T-cell (primary cell): ENCODE measurements at places on chromosomes 6 and 20.

GRCh38 chr6:24822696-24823095 is 24.0 kb upstream of the ARMH2 start:
- DNase-seq = no peak

- no peak for DNase-seq
Observed at GRCh38 chr6:159758031-159759001, 3.5 kb upstream of the ACAT2 start.

DNA sequence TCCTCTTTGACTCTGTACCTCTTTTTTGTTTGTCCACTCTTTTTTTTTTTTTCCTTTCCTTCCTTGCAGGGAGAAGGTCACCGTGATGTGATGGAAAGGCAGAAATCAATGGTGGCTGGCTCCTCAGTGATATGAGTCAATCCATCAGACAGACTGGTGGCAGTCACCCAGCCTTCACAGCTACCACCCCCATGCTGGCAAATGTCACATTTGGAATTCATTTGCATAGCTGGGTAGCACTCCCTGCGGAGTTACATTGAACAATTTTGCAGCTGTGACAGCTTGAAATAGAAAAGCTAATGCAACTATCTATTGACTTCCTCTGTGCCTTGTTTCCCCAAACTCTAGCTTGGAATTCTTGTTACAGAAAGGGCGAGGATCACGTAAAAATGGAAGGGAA is 668.4 kb downstream of the C6orf118 start:
- no peak for DNase-seq

- no peak for DNase-seq
Observed at GRCh38 chr6:125014661-125014957, 52.4 kb downstream of the RNF217 start.

DNA sequence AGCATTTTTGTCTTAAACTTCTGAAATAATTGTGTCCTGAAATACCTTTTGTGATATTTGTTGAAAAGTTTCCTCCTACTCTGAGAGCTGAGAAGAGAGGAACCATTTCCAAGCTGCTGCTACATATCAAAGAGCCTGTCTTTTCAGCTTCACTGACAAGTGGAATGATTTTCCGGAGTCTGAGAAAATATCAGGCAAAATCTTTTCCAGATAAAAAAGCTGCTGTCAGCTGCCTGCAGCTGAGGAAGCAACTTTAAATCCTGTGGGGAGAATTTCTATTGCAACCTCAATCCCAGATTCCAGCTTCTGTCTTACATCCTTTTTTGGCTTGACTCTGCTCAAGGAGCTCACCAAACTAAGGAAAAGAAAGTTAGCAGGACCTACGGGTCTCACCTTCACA is 904.3 kb downstream of the PHF3 start:
- no peak for DNase-seq

GRCh38 chr6:113732384-113732966 is 124.7 kb upstream of the MARCKS start:
- DNase-seq = no peak

- no peak for DNase-seq
Observed at GRCh38 chr6:14932485-14933182, 313.2 kb upstream of the JARID2 start.

- DNase-seq = no peak
Observed at GRCh38 chr20:19888269-19888671, 128.9 kb upstream of the NAA20 start.

DNA sequence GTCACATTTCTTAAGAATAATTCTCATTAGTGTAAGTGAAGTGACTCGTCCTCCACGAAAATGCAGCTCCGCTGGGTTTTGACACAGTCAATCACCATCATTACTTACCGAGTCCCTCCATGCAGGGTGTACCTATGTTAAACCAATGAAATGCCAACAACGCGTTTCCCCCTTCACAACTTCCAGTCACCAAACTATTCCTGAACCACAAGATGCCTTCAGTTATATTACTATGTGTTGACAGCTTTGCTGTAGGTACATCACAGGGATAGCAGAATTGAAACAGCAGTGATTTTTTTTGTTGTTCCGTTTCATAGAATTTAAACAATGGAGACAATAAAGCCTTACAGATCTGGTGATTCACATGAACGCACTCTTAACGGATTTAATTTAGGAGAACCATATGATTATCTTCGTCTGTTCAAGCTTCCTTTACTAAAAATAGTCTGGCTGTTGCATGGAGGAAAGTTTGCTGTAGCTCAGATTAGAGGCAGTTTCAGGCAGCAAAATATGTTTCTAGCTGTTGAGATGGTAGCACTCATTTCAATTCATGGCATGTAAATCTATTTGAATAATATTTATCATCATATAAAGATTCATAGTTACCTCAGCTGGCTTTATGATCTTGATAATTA is 652.8 kb downstream of the PRKN start:
- DNase-seq = no peak

- DNase-seq = no peak
Observed at GRCh38 chr6:168081858-168082546, 3.0 kb upstream of the FRMD1 start.

DNA sequence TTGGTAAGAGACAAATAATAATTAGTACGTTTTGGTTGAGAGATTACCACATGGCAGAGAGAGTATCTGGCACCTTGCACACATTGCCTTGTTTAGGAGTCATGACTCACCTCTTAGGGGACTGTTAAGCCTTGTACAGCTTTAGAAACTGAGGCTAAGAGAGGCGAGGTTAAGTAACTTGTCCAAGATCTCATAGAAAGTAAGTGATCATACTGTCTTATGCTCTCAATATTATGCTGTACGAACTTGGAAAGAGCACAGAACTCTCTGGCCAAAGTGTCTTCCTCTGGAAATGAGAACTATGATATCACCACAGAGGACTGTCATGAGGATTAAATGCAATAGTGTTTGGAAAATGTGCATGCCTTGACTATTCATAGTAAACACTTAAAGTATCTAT is 249.0 kb downstream of the UTRN start:
- DNase-seq = no peak

- no peak for DNase-seq
Observed at GRCh38 chr6:95578106-95578410, 723 bp downstream of the MANEA start.

DNA sequence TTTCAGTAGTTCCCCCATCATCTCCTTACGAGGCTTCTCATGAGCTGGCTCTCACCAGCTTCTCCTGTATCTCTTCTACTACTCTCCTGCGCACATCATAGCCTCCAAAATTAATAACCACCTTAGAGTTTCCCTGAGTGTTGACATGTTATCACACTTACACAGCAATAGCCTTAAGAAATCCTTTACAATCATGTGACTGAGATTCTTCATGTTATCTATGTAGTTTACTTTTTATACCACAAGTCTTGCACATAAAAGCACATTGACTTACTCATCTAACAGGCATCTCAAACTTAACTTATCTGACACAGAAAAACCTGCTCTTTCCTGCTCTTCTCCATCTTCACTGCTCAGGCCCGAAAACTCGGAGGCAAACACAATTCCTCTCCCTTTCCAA is 103.7 kb upstream of the TAB2 start:
- DNase-seq = no peak

GRCh38 chr6:99348288-99349170 is 945 bp downstream of the FAXC start:
- DNase-seq = no peak

DNA sequence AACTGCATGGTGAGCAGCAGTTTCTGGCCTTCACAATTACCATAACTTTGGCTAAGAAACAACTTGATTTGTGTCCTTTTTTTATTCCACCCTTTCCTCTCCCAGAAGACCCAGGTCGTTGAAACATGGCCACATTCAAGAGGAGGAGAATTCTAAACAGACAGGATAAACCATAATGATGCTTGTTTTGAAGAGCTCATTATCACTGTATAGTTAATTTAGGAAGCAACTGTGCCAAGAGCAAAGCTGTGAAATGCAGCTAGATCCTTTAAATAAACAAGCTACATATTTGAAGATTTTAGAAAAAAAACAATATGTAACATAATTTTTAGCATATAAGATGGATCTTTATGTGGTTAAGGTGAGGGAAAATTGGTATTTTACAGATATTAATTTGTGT is 104.5 kb downstream of the KLHL32 start:
- DNase-seq = no peak

DNA sequence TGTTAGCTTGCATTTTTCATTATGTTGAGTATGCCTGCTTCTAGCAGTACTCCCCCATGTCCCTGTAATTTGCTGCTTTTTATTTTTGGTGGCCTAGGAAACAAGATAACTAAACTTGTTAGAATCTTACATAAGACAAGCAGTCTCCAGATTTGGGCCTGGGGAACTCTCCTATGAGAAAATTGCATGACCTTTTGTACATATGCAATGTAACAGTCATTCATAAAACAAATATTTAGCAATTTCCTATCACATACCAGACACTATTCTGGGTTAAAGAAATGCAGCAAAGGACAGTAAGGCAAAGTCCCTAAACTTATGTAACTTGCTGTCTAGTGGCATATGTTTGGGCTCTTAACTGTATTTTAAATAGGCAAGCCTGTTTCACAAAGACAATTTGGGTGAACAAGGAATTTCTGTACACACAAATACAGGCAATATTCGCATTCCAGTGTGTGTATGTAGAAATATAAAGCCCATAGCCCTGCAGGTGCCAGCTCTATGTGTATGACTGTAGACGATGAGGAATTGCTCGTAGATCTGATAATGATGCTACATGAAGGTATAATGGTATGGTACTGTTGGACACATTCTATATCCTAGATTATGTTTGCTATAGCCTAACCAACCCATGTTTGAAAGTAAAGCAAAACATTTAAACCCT is 305.2 kb upstream of the CITED2 start:
- no peak for DNase-seq

DNA sequence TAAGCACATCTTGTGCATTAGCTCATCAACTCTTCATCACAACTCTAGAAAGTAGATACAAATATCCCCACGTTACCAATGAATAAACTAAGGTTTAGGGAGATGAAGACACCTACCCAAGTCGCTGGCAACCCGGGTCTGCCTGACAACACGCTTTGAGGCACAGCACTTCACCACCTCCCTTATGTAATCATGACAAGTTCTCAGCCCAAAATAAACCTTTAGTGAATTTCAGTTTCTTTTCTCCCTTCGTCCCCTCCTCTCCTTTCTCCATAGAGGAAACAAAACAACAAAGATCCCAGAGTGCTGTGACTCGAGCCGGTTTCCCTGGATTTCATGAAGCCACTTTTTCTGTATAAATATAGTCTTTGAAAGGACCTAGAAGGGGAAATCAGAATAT is 105.4 kb downstream of the MAFB start:
- DNase-seq = no peak

DNA sequence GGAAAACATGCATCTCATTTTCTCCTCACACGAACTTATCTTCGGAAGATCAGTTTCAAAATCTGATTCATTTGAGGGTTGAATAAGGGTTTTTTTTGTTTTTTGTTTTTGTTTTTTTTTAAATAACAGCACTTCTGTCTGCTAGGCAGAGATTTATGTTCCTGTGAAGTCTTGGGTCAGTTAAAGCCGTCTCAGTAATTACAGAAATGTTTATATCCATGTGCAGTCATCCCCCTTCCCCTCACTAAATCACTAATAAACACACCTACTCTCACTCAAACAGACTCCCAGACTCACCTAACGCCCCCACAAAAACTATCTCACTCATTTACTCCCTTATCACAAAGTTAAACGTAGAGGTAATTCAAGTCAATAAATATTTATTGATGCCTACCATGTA is 214.2 kb upstream of the SUPT3H start:
- DNase-seq = no peak

- DNase-seq = no peak
Observed at GRCh38 chr20:13683833-13684232, 45.1 kb upstream of the TASP1 start.

GRCh38 chr6:44192428-44193041 is 24.2 kb upstream of the MYMX start:
- no peak for DNase-seq

DNA sequence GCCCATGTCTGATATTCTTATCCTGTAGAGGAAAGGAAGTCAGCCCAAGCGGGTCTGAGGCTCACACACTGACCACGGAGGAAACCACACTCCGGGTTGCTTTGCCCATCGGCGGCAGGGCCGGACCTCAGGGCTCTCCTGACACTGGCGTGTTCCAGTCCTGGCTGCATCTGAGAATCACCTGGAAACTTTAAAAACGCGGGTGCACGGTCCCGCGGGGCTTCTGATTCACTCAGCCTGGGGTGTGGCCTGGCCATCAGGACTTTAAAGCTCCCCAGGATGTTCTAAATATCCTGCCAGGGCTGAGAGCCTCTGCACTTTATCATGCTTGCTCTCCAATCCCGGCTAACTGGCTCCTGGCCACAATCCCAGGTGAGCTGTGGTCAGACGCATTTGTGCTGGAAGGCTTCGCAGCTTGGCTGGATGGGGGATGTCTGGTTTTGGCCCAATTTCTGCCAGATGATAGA is 47.7 kb upstream of the DACT2 start:
- no peak for DNase-seq

GRCh38 chr6:44185953-44186634 is 27.5 kb downstream of the CAPN11 start:
- DNase-seq = no peak

- peak; percentile 17 for DNase-seq
Observed at GRCh38 chr6:83867527-83868161, 8.2 kb downstream of the CYB5R4 start.

DNA sequence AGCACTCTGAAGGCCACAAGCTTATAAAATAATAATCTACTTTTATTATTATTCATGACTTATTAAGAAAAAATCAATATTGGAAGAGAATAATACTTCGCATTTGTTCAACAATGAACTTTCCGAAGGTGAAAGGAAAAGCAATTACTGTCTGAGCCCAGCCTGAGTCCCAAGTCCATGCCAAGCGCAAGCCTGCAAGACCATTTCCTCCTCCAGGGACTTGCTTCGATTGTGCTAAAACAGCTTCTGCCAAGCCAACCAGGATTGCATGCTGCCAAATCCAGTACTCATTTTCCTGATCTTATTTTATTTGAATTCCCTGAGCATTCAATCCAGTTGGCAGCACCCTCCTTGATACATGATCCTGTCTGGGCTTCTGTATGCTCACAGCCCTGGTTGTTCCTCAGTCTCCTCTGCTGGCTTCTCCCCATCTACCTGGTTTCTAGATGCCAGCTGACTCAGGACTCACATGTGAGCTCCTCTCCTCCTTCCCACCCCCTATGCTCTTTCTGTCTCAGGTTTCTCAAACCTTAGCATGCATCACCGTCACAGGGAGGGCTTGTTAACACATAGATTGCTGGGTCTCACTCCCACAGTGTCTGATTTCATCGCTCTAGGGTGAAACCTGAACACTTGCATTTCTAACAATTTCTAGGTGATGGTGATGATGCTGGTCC is 55.9 kb upstream of the PSMF1 start:
- DNase-seq = no peak

- DNase-seq = peak; percentile 80
Observed at GRCh38 chr6:35688605-35689322, at the start of gene FKBP5. Gene FKBP5, minus strand, starts transcription at chr6:35688915. Its CDS starts 46,091 bp downstream, at chr6:35642824.

- DNase-seq = no peak
Observed at GRCh38 chr6:169964486-169965180, 213.2 kb downstream of the ERMARD start.

- DNase-seq = no peak
Observed at GRCh38 chr20:20915844-20916243, 190.3 kb downstream of the LINC00237 start.
